Astrocyte (in vitro differentiated cells and primary cell): ENCODE measurements at places on chromosomes 6 and 20. TPM values are rescaled to one million over a fixed set of nuclear protein-coding genes. Genes with fewer than 3 reads are reported as not detected.

The HECA gene
- total RNA-seq: 10.3 and 11.1 TPM in 2 replicates

The MYLK4 gene
- total RNA-seq: 0.23 and 0.55 TPM in 2 replicates

The DEFB132 gene
- not detected in 2 replicates for total RNA-seq

The MYH7B gene
- 0.05 and 0.11 TPM in 2 replicates for total RNA-seq

DNA sequence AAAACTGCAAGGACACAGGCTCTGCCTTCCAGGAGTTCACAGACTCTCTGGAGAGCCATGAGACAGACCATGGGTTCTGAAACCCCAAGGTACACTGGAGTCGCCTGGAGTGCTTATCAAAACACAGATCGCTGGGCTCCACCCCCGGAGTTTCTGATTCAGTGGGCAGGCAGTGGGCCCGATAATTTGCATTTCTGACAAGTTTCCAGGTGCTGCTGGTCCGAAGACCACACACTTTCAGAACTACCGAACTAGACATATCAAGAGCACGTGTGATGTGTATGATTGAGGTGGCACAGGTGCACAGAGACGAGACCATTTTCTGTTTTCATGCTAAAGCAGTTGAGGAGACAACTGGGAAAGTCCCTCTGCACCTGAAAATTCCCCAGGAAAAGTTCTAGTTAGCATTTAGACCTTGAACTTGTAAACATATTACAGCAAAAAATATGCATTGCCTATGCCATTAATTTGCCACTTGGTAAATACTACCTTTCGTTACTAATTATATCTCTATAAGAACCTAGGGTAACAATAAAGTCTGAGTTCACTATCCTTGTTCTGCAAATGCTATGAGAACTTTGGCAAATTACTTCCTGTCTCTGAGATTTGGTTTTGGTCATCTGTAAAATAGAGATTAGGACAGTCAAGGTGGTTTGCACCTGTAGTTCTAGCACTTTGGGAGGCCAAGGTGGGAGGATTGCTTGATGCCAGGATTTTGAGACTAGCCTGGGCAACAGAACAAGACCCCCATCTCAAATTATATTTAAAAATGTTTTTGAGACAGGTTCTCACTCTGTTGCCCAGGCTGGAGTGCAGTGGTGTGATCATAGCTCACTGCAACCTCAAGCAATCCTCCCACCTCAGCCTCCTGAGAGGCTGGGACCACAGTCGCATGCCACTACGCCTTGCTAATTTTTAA lies 14.3 kb upstream of the PIM1 start:
- no peaks in the 10 kb centered on the region for H3K36me3 ChIP-seq
- no peak overlapping the region for H3K4me3 ChIP-seq
- peaks cover 4% of the 10 kb centered on the region for H3K4me1 ChIP-seq
- peak; percentile 50 for DNase-seq
- H3K27me3 ChIP-seq: no peaks in the 10 kb centered on the region

GRCh38 chr6:160965893-160966292 lies 25.7 kb upstream of the MAP3K4 start:
- H3K4me3 ChIP-seq: no peak overlapping the region
- no peaks in the 10 kb centered on the region for H3K36me3 ChIP-seq
- no peak overlapping the region for H3K27ac ChIP-seq
- no peaks in the 10 kb centered on the region for H3K4me1 ChIP-seq
- no peaks in the 10 kb centered on the region for H3K27me3 ChIP-seq

DNA sequence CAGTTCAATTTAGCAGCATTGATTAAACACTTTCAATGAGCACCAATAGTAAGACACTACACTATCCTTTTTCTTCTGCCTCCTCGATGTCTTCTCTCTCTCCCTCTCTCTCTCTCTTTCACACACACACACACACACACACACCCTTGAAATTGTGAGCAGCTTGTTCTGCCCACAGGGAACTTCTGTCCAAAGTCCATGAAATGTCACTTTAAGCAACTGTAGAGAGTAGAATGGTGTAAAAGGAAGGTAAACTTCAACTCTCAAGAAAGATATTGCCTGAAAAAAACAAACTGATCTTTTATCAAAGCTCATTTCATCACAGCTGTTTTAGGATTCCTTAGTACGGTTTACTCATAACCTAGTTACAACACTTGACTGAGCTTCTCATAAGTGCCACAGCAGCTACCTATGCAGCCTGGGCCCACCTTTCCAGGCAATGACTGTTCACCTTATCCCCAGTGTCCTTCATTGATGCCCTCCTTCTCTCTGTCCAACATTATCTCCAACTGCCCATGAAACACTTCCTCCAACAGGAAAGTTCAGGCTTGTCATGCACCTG lies 107.0 kb downstream of the TNFRSF21 start:
- no peak overlapping the region for H3K27ac ChIP-seq
- H3K4me3 ChIP-seq: no peak overlapping the region
- no peaks in the 10 kb centered on the region for H3K36me3 ChIP-seq
- no peaks in the 10 kb centered on the region for H3K4me1 ChIP-seq
- DNase-seq: no peak

- no peaks in the 10 kb centered on the region for H3K36me3 ChIP-seq
- no peak overlapping the region for H3K27ac ChIP-seq
- H3K27me3 ChIP-seq: no peaks in the 10 kb centered on the region
Observed at GRCh38 chr6:93242049-93242448, 177.3 kb downstream of the EPHA7 start.
